ENCODE measurements at places on chromosomes 3 and 15. TPM values are rescaled to one million over a fixed set of nuclear protein-coding genes. Genes with fewer than 3 reads are reported as not detected.

Gene CCR4
- polyA plus RNA-seq, result 0.87 TPM

Gene IGF2BP2
- polyA plus RNA-seq, result 66.6 TPM

Gene ROPN1
- 0.21 TPM for polyA plus RNA-seq

DNA sequence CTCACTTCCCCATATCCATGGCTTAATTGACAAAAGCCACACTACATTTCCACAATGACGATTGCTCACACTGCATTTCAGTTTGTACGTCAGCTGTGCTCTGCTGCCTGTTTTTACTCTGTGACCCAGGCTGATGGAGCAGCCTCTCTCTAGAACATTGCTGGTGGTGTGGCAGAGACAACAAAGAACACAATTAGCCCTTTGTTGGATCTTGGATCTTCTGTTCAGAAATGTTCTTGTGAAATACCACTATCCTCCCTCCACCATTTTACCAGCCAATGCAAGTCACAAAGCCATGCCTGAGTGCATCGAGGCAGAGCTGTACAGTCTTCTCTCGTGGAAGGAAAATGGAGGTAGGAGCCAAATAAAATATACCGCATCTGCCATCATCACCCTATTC is 56.9 kb upstream of the TBC1D5 start:
- DNase-seq, result no peak

DNA sequence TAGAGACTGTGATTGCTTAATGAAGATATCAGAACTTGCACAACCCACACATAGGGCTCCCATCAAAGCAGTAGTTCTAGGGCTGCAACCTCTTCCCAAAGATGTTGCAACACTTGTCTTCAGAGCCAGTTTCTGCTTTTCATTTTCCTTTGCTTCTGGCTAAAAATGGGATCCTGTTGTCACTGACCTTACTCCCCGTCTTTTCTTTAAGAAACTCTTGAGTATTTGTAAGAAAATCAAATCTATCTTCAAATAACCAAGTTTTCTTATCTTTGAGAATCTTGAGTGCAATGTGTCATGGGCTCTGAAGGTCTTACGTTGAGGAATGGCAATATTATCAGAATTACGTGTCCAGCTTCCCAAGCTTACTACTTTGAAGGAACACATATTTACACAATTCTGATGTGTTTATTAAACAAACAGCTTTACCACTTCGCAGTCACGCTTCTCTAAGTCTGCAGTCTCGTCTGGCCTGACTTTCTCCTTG is 24.1 kb downstream of the CACNA1D start:
- no peak for DNase-seq

DNA sequence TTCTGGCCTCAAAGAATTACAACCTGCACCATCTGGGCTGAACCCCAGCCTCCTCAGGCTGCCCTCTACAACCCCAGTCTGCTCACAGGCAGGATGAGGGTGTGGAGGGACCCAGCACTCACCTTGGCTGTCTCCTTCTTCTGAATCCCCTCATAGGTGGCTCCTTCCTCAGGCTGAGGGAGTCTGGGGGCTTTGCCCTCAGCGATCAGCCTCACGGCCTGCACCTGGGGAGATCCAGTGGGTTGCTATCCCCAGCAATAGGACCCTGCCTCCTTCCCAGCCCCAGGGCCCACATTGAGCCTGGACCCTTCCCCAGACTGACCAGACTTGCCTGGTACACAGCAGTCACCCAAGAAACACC is 25.1 kb downstream of the ALDH1L1 start:
- DNase-seq, result no peak

DNA sequence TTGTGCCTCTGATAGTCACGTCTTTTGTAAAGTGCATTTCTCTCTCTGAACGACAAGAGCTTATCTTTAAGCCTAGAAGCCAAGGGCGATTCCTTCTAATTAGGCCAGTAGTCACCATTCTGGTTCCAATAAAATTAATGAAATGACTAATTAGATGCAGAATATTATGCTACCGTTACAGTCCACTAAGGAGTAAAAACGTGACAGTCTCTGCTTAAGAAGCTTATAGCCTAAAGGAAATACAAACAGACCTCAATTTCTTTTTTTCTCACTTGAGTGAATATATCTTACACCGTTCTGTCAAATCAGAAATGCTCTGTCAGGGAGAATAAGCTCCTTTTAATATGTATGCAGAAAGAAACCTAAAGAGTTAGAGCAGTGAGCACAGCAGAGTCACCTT is 236.1 kb downstream of the CD47 start:
- DNase-seq, result no peak

- DNase-seq, result no peak
Measured at GRCh38 chr3:122975163-122975923, 52.2 kb downstream of the SEMA5B start.

DNA sequence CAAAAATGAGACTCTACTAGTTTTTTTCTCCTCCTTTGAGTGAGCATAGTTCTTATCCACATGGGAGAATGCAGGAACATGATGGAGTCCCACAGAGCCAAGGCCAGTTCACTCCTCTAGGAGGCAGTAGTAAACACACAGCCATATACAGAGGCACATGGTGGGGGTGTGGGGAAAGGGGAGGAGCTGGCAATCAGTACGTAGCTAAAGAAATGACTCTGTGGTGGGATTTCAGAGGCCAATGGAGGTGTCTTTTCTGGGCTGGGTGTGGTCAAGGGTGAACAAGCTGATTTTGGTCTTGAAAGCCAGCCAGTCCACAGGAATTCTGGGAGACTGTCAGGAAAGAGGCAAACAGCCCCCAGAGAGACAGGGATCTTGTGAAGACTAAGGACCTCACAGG is 6.6 kb upstream of the RAB11A start:
- DNase-seq, result no peak

DNA sequence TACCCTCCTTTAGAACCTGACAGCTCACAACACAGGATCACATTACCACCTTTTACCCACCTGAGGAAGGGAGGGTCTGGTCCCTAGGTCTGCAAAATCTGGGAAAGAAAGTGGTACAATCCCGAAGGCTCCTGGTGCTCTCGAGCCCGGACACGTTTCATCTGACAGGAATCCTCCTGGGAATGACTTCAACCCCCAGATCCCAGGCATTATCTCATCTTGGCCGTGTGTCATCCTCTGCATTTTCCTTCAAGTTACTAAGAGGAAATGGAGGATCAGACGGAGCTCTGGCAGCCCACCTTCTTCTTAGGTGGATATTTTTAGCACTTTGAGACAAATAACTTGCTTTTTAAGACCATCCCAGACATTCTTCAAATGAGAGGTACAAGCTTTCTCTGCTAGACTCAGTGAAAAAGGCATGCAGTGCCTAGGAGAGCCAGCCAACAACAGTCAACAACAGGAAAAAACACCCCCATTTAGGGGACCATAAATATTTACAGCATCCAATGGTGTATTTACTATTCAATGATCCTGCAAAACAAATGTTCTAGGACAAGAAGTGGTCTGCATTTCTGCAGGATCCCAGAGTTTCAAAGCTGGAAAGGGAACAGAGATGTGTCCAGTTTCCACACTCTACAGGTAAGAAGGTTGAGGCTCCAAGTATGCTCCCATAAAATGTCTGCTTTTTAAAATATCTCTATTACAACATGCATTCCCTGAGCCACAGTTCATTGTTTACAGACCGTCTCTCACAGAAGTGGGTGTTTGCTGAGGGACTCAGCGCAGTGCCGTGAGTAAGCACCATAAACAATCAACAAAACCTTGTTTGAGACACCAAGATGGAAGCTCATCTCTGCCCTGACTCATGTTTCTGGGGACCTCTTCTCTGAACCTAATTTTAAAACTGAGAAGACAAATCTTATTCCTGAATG is 38.3 kb upstream of the ARHGEF3 start:
- no peak for DNase-seq

DNA sequence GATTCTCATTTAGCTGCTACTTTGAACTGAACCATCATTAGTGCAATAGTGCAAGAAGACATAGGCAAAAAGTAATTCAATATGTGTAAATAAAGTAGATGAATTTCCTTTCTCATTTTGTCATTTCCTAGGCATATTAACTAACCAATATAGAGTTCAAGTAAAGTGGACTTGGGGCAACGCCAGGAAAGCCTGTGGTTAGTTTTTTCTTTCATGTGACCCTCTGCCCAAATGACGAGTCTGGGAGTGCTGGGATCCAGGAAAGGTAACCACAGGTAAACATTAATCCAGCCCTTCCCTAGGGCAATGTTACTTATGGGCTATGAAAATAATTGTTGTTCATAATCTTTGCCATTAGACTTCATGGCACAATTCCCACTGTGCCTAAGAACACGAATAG is 181.0 kb downstream of the VPS13C start:
- no peak for DNase-seq
